ENCODE measurements at places on chromosomes 2 and 18.

DNA sequence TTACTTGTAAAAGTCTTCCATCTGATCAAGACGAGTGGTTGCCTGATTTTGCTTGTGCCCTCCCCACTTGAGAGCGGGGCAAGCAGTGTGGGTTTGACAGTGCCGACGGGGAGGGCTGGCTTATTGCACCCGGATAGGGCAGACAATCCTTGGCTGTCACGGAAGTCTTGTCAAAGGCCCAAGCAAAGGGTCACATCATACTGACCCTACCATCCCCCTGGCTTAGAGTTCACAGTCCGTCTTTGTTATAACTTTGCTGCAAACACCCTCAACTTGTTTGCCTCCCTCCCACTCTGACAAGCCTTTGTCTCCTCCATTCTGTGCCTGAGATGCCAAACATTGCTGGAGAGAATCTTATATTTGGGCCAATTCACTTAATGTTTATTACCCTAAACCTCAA, 165.9 kb upstream of the MSH6 start:
- DNase-seq: no peak

DNA sequence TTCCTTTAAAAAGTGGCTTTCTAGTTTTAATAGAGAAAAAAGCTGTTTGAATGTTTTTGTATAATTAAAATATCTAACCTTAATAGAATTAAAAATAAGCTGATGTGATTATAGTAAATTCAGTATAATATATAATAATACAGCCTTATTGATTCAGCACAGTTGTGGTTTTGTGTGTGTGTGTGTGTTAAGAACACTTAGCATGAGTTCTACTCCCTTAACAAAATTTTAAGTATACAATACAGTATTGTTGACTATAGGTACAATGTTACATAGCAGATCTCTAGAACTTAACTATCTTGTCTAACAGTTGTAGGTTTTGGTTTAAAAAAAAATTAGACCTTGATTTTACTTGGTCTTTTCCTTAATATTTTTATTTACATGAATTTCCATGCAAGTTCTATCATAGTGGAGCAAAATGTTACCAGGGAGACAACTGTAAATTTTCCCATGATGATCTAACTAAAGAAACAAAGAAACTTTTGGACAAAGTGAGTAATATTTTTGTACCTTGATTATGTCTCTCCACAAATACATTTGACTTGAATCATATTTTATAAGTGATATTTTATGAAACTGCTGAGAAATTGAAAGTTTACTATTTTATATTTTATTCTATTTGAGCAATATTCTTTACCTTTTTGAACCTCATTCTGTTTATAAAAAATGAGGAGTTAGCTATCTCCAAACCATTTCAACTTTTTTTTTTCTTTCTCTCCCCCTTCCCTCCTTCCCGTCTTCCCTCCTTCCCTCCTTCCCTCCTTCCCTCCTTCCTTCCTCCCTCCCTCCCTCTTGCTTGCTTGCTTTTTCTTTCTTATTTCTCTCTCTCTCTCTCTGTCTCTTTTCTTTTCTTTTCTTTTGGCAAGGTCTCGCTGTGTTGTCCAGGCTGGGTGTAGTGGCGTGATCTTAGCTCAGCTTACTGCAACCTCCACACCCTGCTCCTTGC, 46.3 kb downstream of the ZC3H6 start:
- no peak for DNase-seq

DNA sequence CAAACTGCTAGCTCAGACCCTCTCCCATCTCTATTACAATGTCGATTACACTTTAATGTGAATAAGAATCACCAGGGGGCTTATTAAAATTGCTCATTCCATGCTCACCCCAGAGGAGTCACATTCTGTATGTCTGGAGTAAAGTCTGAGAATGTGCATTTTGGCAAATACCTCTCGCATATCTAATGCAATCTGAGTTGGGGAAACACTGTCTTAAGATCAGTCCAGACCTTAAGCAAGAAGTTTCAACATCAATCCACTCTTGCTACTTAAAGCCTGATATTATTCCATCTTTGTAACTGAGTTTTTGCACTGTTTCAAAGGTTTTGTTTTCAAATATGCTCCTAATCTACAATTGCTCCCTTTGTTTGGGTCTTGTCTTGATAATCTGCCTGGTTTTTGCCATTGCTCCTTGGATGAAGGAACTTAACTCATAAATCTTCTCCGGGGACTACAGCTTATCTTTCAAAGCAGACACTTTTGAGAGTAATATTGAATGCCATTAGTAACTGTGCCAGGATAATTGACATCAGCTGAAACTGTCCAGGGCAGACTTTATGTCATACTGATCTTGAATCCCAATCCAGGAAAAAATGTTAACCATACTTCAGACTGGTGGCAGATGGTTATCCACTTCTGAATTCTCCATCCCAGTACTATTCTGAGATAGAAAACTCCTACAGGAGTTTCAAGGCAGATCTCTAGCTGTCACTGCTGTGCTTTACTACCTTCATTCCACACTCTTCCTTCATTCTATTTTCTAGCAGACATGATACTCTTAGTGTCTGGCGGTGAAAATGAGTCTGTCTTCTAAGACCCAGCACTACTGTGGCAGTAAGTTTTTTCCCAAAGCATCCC, 200.9 kb downstream of the ERBB4 start:
- no peak for DNase-seq

DNA sequence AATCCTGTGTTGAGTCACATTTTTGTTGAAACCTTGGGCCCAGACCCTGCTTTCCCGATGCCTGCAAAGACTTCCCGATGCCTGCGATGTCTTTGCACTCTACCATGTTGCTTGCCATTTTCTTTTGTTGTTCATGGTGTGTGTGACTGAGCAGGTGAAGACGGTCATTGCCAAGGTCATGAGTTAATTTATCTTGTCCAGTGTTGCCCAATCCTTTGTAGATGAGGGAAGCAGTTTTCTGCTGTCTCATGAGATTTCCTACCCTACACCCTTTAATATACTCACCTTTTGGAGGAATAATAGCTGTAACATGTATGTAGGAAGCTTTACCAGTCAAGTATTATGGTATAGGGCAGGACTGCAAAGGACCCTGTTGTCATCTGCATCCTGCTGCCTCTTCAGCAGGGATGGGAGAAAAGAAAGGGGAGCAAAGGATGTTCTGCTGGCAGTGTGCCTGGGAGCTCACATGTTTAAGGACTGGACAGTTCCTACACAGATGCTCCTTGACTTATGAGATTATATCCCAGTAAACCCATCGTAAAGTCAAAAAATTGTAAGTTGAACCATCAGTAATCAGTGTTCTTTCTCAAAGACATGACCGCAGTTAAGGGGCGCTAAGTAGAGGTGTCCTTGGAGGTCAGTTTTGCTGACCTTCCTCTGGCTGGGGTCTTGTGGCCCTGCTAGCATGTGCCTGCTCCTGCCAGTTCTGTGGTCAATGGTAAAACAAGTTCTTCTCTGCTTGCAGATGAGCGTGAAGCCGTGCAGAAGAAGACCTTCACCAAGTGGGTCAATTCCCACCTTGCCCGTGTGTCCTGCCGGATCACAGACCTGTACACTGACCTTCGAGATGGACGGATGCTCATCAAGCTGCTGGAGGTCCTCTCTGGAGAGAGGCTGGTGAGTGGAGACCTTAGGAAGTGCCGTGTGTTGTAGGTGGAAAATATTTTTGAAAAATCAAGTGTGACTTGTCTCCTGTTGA, 124.8 kb upstream of the EML6 start:
- DNase-seq: no peak

Data from HFF-Myc (cell line).